Uterus (tissue), 4 donors: ENCODE measurements at places on chromosomes 2 and 18. TPM values are rescaled to one million over a fixed set of nuclear protein-coding genes. Genes with fewer than 3 reads are reported as not detected.
A peak's percentile ranks its signal among the peaks of the same experiment; 100 is the strongest.

KYNU gene
- not detected for total RNA-seq

DNA sequence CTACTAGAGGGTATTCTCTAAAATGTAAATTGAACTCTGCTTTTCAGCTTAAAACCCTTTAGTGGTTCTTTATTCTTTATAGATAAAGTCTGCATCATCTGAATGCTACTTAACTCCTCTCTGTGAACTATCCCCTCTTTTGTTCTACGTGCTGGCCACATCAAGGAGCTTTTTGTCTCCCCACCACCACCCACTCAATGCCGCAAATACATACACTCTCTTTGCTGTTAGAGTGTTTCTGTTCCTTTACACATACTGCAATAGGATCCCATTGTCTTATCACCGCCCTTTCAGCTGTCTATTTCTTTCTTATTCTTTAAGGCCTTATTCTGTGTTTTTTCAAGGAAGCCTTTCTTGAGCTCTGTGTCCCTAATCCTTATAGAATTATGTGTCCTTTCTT lies 83.3 kb downstream of the EML4 start:
- DNase-seq = no peak

DNA sequence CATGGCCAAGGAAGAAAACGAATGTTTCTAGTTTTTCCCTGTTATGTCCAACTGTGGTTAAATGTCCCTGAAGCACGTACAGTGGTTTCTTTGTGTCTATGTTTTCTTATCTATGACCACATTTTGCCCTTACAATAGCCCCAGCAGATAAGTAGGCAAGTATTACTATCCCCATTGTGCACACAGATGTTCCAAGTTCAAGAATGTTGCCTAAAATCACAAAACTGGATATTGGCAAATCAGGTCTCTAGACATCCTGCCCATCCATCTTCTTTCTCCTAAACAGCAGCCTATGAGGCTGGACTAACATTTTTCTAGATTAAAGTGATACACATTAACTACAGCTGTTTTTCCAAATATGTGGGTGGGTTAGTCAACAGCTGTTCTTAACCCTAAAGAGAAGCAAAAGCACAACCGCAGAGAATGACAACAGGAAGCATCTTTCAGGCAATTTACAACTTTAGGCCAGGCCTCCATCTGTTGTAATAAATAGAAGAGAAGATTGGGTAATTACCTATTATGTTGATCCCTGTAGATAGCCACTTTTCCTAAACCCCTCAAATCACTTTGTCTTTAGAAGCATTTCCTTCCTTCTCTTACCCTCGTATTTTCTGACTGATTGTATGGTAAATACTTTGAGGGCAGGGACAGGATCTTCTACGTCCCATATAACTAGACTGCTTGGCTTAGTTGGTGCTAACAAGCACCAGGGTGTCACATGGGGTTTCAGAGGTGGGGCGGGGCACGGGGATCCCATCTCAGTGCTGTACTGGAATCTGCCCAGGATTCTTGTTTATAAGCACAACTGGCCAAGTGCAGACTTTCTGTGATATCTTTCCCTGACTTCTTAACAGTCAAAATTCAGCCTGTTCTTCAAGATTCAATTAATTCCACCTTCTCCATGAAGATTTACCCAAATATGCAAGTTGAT lies 132.1 kb upstream of the SETBP1 start:
- DNase-seq = no peak

POLE4 gene
- 34.1 TPM for total RNA-seq

INPP5D gene
- total RNA-seq = 15.4 TPM

DNA sequence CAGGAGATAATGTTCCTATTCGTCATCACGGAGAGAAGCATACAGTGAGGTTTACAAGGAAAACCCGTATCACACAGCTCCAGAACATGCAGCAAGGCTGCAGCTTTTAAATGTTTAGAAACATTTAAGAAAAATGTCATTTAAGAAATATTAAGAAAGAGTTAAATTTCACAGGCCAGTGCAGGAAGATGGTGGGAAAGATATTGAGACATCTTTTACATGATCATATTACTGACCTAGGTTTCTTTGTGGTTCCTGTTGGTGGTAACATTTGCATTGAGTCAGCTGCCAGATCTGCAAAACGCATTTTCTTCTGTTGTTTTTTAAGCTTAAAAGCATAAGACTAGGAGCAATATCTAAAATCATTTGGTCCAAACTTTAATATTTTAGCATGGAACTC lies 44.9 kb downstream of the CPO start:
- DNase-seq = no peak

PLEKHA3 gene
- total RNA-seq = 45.5 TPM

TMEFF2 gene
- 1.5 TPM for total RNA-seq

DNA sequence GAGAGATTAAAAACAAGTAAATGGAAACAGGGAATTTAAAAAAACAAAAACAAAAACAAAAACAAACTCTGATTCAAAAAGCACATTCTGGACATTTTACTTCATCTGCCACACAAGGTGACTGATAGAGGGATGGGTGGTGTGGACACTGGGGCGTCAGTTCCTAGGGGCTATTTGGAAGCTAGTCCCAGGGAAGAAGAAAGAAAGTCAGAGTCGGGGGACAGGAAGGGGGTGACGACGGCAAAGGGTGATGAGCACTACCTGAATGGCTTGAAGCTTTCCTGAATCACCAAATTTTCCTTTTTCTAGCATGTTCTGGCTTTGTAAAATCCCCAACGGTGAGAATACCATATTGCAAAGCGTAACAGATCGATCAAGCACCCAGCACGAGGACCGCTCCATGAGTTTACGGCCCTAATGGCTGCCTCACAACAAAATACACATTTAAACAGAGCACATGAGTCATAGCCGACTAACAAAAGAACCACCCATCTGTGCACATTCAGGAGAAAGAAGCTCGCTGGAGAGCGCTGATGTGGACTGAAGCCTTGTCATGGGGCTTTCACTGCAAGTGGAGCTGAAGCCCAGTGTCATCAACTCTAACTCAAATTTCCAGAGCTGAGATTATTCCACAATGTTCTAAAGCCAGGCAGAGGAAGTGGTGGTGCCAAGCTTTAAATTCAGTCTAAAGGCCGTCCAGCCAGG lies 178.9 kb downstream of the LNPK start:
- no peak for DNase-seq

DNA sequence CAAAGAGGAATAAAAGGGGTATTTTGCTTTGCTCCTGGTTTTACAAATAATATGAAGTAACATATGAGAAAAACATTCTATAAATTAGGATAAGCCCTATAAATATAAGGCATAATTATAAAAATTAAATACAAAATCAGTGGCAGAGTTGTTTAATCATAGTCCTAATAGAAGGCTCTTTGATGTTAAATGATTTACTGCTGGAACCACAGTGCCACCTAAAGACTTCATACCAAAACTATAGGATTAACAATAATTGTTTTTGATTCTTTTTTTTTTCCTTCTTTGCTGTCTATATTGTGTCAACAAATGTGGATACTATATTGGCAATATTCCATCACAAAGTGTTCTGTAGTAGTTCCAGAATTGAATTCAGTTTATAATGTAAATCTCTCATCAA lies 837.7 kb upstream of the SLC39A10 start:
- DNase-seq = no peak

- DNase-seq = no peak
Measured at GRCh38 chr2:83068714-83069113, 1390.4 kb downstream of the SUCLG1 start.

DNA sequence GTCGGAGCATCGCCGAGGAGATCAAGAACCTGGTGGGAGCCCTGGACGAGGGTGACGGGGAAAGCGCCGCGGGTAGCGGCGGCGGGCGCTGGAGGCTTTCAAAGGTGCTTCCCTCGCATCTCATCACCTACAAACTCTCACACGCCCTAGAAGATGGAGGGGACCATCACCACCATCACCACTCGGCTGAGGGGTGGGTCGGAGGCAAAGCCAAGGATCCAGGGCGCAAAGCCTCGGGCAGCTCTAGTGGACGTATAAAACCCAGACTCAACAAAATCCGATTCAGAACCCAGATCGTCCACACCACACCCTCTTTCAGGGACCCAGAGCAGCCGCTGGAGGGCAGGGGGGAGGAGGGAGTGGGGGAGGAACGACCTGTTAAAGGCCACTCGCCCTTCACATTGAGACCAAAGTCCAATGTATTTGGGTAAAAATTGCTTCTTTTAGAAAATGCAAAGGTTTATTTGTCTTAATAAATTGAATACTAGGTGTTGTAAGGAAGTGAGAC lies 1.5 kb downstream of the SOWAHC start:
- DNase-seq = no peak

- DNase-seq = no peak
Measured at GRCh38 chr2:17788773-17789172, 27.5 kb upstream of the MSGN1 start.

- DNase-seq = no peak
Measured at GRCh38 chr18:50441016-50441415, 66.2 kb downstream of the SKA1 start.

ARL4C gene
- 15.6 TPM for total RNA-seq

VIT gene
- total RNA-seq = 1.6 TPM

CXCR2 gene
- total RNA-seq = 0.07 TPM

CCBE1 gene
- total RNA-seq = 1.5 TPM

GRCh38 chr18:24230766-24231165 lies 91.9 kb downstream of the CABYR start:
- DNase-seq = no peak

DNA sequence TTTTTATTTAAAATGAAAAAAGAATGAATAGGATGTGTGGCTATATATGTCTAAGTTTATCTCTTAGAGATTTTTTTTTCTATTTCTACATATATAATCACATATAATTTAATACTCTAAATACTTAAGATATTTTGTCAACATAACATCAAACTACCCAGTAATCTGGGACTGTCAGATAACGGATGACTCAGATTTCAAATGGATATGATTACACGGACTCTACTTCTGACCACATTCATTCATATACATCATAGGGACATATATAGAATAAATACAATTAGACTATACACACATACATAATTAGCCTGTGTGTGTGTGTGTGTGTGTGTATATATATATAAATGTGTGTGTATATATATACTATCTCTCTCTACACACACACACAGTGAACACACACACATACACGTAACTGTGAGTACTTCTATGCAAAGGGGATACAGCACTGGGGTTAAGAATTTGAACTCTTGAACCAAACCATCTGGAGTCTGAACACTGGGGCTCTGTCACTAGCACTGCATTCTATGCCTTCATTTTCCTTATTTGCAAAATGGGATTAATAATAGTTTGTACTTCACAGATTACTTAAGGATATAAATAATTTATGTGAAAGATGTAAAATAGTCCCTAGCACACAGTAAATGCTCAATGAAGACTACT lies 59.5 kb downstream of the CHN1 start:
- no peak for DNase-seq

GRCh38 chr18:46416706-46417638 lies 240.0 kb downstream of the LOXHD1 start:
- no peak for DNase-seq

GRCh38 chr2:27925766-27926472 lies 35.4 kb downstream of the BABAM2 start:
- DNase-seq = no peak

DNA sequence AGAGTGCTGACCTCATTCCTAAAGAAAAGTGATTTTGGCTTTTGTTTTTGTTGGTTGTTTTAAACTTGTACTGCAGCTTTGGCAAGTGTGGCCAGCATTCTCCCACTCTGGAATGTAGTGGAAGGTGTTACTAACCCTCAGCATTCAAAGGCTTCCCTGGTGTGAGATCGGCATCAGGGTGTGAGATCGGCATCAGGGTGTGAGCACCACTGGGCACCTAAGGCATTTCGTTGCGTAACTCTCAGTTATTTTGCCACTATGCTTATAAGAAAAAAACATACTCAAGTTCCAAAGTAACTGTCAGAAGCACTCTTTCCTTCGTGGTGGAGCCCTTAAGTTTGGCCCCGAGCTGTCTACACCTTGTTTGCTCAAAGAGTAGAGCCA lies 1.7 kb downstream of the CYBRD1 start:
- DNase-seq = no peak

ADRA2B gene
- total RNA-seq = 5.4 TPM

- DNase-seq = no peak
Measured at GRCh38 chr2:65939687-65940086, 495.2 kb upstream of the MEIS1 start.

GRCh38 chr2:200860092-200860795 lies 4.2 kb downstream of the CLK1 start:
- peak; percentile 34 for DNase-seq

DNA sequence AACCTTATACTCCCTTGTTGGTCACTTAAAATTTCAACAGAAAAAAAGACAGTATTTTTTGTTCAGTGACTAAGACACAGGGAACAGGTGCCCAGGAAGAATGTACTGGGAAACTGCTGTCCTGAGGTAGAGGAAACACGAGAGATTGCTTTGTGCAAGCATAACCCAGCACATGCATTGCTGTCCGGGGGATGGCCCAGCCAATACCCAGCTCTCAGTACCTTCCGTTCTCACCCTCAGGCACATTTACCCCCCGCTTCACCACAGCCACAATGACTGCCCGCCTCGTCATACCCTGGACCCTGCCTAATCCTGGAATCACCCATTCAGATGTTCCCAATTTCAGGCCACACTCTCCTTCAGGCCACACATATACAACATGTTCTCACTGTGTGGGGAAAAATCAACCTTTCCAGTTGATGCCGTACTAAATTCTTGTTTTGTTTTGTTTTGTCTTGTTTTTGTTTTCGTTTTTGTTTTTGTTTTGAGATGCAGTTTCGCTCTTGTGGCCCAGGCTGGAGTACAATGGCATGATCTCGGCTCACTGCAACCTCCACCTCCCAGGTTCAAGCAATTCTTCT lies 140.7 kb downstream of the ESCO1 start:
- DNase-seq = no peak

MRO gene
- 0.26 TPM for total RNA-seq
